ENCODE measurements at places on chromosomes 11 and 22. TPM values are rescaled to one million over a fixed set of nuclear protein-coding genes. Genes with fewer than 3 reads are reported as not detected.

DNA sequence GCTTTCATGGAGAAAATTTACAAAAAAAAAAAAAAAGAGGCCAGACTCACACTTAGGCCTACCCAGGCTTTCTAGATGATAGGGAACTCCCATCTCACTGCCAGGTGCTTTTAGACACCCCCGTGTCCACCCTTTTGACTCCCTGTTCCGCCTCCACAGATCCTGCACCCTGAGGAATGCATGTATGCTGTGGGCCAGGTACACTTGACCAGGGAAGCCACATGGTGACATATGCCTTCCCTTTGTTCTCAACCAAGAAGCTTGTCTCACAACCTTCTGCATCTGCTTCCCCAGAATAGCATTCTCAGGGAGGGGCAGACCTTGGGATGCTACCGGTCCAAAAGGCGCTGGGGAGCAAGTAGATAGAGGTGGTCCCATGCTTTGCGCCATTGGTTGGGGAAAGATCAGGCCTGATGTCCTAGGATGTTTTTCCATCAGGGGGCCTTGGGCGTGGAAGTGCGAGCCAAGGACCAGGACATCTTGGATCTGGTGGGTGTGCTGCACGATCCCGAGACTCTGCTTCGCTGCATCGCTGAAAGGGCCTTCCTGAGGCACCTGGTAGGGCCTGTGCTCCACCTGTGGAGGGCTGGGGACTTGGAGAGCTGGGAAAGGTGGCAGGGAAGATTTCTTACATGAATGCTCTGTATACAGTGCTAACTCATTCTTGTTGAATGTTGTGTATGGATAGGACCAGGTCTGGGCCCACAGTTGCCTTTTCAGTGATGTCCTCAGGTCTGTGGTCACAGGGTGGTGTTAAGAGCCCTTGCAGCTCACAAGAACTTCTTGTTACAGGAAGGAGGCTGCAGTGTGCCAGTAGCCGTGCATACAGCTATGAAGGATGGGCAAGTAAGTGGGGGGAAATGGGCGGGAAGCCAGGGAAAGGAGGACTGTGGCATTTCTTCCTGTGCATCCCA is 7.5 kb downstream of the HMBS start:
- H3K27me3 ChIP-seq = no peaks in the 10 kb centered on the region
- no peak overlapping the region for H3K4me3 ChIP-seq
- no peak overlapping the region for H3K27ac ChIP-seq
- H3K4me1 ChIP-seq = peaks cover 13% of the 10 kb centered on the region
- no peak for DNase-seq

The CAPN5 gene
- total RNA-seq = 2.4 TPM

The MLC1 gene
- 0.42 TPM for total RNA-seq

- peak overlapping the region; percentile 53 for H3K4me3 ChIP-seq
- no peak for DNase-seq
- H3K36me3 ChIP-seq = no peaks in the 10 kb centered on the region
- H3K27ac ChIP-seq = no peak overlapping the region
- H3K4me1 ChIP-seq = peaks cover 77% of the 10 kb centered on the region
These were observed 2.5 kb upstream of the PAX6 start for GRCh38 chr11:31813391-31814175.

GRCh38 chr11:101091781-101092180 is 37.8 kb downstream of the PGR start:
- H3K27me3 ChIP-seq = no peaks in the 10 kb centered on the region
- no peaks in the 10 kb centered on the region for H3K36me3 ChIP-seq
- no peaks in the 10 kb centered on the region for H3K4me1 ChIP-seq
- H3K27ac ChIP-seq = no peak overlapping the region
- H3K4me3 ChIP-seq = no peak overlapping the region

- no peak for DNase-seq
- peaks cover 64% of the 10 kb centered on the region for H3K27me3 ChIP-seq
- H3K4me3 ChIP-seq = no peak overlapping the region
- no peaks in the 10 kb centered on the region for H3K36me3 ChIP-seq
- H3K27ac ChIP-seq = no peak overlapping the region
These were observed 5.8 kb downstream of the SHANK2 start for GRCh38 chr11:71246559-71246958.

The KCNA4 gene
- total RNA-seq = not detected

DNA sequence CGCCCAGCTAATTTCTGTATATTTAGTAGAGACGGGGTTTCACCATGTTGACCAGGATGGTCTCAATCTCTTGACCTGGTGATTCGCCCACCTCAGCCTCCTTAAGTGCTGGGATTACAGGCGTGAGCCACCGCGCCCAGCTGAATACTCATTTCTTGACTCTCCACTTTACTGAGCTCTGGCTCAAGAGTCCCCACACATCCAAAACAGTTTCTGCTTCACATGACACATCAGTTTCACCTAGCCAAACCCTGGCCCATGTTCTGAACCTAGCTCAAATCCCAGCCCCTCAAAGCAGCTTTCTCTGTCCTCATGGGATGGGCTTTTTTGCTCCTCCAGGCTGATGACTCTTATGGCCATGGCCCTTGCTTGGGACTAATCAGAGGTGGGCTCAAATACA is 9.8 kb downstream of the HYOU1 start:
- no peak overlapping the region for H3K4me3 ChIP-seq
- no peak overlapping the region for H3K27ac ChIP-seq
- H3K4me1 ChIP-seq = no peaks in the 10 kb centered on the region

DNA sequence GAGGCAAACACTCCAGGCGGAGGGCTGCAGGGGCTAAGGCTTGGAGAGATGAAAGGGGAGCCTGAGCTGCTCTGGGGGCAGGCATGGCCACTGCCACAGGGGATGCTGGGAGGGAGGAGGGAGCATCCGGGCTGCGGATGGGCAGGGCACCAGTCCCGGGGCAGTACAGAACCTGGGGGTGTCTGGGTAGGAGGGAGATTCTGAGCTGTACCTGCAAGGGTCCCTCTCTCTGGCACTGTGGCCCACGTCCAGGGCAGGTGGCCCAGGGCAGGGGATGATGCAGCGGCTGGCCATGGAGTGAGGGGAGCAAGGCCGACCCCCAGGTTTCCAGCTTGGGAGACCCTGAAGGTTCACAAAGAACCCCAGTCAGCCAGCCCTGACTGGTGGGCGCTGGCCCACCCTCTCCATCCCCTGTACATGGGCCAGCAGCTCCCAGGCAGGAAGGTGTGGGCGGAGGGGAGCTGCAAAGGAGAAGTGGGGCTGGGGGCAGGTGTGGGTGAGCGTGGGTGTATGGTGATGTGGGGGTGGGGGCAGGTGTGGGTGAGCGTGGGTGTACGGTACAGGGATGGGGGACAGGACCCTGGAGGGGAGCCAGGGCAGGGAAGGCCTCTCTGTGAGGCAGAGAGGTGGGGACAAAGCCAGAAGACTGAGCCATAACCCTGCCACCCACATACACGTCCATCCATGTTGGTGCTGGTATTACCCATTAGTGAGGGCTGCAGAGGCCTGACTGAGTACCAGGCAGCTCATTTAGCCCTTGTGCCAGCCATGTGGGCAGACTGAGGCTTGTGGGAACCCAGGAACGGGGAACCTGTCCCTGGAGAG is 2.2 kb upstream of the TNFRSF13C start:
- peaks cover 7% of the 10 kb centered on the region for H3K27me3 ChIP-seq
- H3K27ac ChIP-seq = no peak overlapping the region
- H3K4me3 ChIP-seq = no peak overlapping the region

- H3K4me1 ChIP-seq = no peaks in the 10 kb centered on the region
- H3K27ac ChIP-seq = no peak overlapping the region
- no peak overlapping the region for H3K4me3 ChIP-seq
- no peaks in the 10 kb centered on the region for H3K27me3 ChIP-seq
These were observed 210.7 kb downstream of the METTL15 start for GRCh38 chr11:28318871-28319270.

GRCh38 chr11:101478587-101479369 is 105.0 kb downstream of the TRPC6 start:
- no peaks in the 10 kb centered on the region for H3K36me3 ChIP-seq
- no peaks in the 10 kb centered on the region for H3K4me1 ChIP-seq
- no peak overlapping the region for H3K27ac ChIP-seq
- no peak for DNase-seq
- no peak overlapping the region for H3K4me3 ChIP-seq

DNA sequence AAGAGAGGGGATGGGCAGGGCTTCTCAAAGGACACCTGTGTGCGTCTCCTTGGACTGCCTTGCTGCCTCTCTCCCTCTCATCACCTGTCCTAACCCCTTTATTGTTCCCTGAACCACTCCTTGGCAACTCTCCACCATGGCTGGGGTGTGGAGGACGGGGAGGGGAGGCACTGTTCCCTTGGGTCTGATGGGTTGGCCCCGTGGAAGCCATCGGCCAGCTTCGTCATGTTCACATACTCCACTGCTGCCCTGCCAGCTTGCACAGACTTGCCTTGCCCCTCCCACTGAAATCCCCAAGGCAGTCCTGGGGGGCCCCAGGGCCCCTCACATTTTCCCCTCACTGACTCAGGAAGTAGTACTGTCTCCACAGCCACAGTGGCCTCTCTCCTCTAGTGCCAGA is 36.1 kb upstream of the LRRC32 start:
- H3K27me3 ChIP-seq = no peaks in the 10 kb centered on the region
- H3K4me3 ChIP-seq = no peak overlapping the region
- H3K27ac ChIP-seq = no peak overlapping the region

DNA sequence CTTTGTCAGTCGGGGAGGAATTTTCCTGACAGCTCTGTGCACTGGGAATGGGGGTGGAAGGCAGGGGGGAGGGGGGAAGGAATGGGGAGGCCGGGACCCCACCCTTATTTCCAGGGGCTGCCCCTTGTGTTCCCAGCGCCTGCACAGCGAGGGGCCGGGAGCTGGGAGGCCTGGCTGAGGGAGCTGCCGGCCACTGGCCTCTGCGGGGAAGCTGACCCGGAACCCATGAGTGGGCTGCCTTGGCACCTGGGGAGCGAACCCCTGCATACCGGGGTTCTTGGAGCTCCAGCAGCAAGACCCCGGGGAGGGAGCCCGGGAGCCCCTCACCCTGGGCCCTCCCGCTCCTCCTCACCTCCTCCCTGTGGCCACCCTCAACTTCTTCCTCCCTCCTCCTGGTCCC is 3.5 kb downstream of the H19 start:
- no peaks in the 10 kb centered on the region for H3K4me1 ChIP-seq
- H3K4me3 ChIP-seq = no peak overlapping the region
- no peak overlapping the region for H3K27ac ChIP-seq
- no peaks in the 10 kb centered on the region for H3K27me3 ChIP-seq

GRCh38 chr22:22110548-22111266 is 128.1 kb upstream of the TOP3B start:
- H3K4me3 ChIP-seq = no peak overlapping the region
- no peaks in the 10 kb centered on the region for H3K4me1 ChIP-seq
- no peak for DNase-seq
- no peaks in the 10 kb centered on the region for H3K36me3 ChIP-seq

DNA sequence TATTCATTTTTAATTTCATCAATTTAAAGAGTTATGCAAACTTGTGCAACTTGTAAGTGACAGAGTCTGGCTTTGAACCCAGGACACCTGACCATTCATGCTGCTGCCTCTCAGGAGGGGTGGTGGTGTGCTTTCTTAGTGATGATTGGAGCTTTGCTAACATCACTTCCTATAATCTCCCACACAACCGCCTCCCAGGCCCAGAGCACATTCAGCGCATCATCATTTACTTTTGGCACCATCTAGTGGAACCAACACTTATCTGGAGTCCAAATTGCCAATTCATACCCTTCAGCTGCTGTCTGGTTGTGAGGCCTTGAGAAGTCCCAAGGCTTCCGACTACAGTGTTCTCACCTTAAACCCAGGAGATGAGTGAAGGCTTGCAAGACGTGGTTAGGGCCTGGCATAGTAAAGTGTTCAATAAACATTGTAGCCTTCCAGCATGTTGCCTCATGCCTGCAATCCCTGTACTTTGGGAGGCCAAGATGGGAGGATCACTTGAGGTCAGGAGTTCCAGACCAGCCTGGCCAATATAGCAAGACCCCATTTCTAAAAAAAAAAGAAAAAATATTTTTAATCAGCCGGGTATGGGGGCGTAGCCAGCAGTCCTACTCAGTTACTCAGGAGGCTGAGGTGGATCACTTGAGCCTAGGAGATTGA is 1.1 kb upstream of the TTLL1 start:
- peaks cover 4% of the 10 kb centered on the region for H3K4me1 ChIP-seq
- no peaks in the 10 kb centered on the region for H3K36me3 ChIP-seq
- peak overlapping the region; percentile 94 for H3K4me3 ChIP-seq
- no peaks in the 10 kb centered on the region for H3K27me3 ChIP-seq
- DNase-seq = peak; percentile 23
- no peak overlapping the region for H3K27ac ChIP-seq
